ENCODE measurements at places on chromosomes 2 and 18. TPM values are rescaled to one million over a fixed set of nuclear protein-coding genes. Genes with fewer than 3 reads are reported as not detected.

- no peaks in the 10 kb centered on the region for H3K4me1 ChIP-seq
- H3K36me3 ChIP-seq = no peaks in the 10 kb centered on the region
- H3K4me3 ChIP-seq = no peak overlapping the region
These were observed 52.3 kb upstream of the ITGB6 start for GRCh38 chr2:160252278-160252887.

DNA sequence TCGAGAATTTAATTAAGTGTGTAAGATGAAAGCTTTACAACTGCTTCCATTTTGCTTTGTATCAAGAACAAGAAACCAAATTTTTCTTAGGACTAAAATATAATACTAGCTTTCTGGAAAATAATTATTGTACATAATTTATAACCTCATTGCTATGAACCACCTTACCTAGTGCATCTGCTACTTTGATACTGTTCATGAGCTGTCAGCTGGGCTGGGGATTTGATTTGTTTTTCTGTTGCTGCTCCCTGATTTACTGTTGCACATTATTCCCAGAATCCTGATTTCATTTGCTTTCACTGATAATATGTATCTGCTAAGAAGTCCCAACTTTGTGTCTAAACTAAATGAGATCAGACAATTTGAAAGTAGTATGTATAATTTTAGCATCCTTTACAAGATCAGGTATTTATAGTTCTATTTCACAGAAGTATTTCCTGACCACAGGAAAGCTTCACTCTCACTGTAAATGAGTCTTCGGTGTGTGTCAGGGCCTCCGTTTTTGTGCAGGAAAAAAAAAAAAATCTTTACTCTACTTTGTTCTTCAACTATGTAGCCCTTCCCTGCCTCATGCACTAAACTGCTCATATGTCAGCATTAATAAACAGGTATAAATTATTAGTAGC is 105.6 kb upstream of the CCDC150 start:
- no peak overlapping the region for H3K27ac ChIP-seq
- no peaks in the 10 kb centered on the region for H3K36me3 ChIP-seq
- no peak for DNase-seq
- H3K27me3 ChIP-seq = no peaks in the 10 kb centered on the region

DNA sequence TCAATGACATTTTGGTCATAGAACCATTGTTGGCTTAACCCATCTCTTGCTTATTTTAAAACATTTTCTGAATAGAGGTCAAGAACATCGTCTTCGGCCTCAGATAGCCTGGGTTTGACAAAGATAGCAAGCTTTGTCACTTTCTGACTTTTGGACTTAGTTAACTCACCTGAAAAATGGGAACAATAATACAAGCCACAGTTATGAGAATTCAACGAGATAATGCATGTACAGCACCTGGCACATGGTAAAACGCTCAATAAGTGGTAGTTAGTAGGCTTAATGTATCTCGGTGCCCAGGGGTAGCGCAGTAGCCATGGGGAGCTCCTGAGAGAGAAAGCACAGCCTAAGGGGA is 446 bp upstream of the COPS7B start:
- H3K27ac ChIP-seq = peak overlapping the region; percentile 82
- no peak for DNase-seq
- peaks cover 25% of the 10 kb centered on the region for H3K36me3 ChIP-seq
- no peaks in the 10 kb centered on the region for H3K27me3 ChIP-seq
- peaks cover 56% of the 10 kb centered on the region for H3K4me1 ChIP-seq
- peak overlapping the region; percentile 100 for H3K4me3 ChIP-seq

- H3K4me3 ChIP-seq = no peak overlapping the region
- no peak overlapping the region for H3K27ac ChIP-seq
- H3K27me3 ChIP-seq = no peaks in the 10 kb centered on the region
- H3K4me1 ChIP-seq = no peaks in the 10 kb centered on the region
These were observed 142.7 kb upstream of the CREB1 start for GRCh38 chr2:207387001-207387571.

Gene DPP10
- not detected for total RNA-seq

DNA sequence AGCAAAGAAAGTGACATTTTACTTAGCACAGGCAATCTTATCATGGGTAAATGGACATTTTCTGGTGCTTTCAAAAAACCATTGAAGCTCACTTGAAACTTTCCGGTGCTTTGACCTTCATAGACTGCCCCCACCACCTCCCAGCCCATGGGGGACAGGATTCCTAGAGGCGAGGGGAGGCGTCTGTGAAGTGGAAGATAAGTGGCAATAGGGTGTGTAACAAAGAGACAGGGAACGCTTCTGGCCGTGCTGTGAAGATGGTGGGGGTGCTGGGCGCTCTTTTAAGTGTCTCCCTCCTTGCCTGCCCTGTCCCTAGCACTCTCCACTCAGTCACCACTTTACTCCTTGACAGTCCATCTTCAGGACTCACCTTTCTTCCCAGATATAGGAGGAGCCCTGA is 23.4 kb upstream of the GMPPA start:
- no peaks in the 10 kb centered on the region for H3K36me3 ChIP-seq
- H3K4me3 ChIP-seq = no peak overlapping the region
- H3K27ac ChIP-seq = no peak overlapping the region
- H3K27me3 ChIP-seq = no peaks in the 10 kb centered on the region

Gene CXCR1
- 139 TPM for total RNA-seq

Gene SATB2
- 1.9 TPM for total RNA-seq

DNA sequence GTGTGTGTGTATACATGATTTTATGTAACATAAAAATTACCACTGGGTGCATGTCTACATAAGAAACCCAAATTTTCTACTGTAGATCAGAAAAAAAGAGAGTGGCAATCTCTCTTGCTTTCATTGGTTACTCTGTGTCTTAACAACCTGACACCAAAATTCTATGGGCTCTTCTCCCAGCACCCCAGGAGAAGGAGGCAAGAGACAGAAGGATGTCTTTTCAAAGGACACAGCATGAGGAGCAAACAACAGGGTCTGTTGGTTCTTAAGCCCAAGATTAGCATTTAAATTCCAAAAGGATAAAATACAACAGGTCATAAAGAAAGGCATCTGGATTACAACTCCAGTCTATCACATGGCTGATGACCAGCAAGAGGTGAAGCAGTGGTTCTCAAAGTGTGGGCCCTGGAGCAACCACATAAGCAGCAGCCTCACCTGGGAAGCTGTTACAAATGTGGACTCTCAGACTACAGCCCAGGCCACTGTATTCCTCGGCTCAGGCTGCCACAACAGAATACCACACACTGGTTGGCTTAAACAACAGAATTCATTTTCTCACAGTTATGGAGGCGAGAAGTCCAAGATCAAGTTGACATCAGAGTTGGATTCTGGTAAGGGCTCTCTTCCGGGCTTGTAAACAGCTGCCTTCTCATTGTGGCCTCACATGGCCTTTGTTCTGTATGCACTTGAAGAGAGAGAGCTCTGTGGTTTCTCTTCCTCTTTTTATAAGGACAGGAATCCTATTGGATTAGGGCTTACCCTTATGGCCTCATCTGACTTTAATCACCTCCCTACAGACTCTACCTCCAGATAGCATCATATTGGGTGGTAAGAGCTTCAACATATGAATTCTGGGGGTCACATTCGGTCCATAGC is 79.8 kb upstream of the RNF152 start:
- no peaks in the 10 kb centered on the region for H3K36me3 ChIP-seq
- no peaks in the 10 kb centered on the region for H3K4me1 ChIP-seq
- H3K4me3 ChIP-seq = no peak overlapping the region
- peak overlapping the region; percentile 26 for H3K27ac ChIP-seq
- no peak for DNase-seq
- H3K27me3 ChIP-seq = no peaks in the 10 kb centered on the region

DNA sequence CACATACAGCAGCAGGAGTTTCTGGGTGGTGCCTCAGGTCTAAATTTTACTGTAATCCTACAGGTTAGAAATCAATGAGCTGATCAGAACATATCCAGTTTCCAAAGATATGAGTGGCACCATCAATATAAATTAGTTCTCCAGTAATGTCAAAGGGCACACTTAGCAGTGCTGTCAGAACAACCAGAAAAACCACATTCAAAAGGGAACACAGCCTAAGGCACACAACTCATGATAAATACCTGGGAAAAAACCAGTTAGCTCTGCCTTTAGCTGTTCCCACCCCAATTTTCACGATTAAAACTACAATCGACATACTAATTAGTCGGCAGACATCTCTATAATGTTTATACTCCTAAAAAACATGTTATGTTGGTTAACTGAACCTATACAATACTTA is 31.5 kb downstream of the ATP8B1 start:
- no peak for DNase-seq
- no peaks in the 10 kb centered on the region for H3K27me3 ChIP-seq

GRCh38 chr2:4765787-4766530 is 926.2 kb upstream of the SOX11 start:
- no peaks in the 10 kb centered on the region for H3K27me3 ChIP-seq
- DNase-seq = no peak
- no peak overlapping the region for H3K4me3 ChIP-seq
- H3K36me3 ChIP-seq = no peaks in the 10 kb centered on the region
- H3K27ac ChIP-seq = no peak overlapping the region
- H3K4me1 ChIP-seq = no peaks in the 10 kb centered on the region

- H3K4me3 ChIP-seq = no peak overlapping the region
- H3K4me1 ChIP-seq = no peaks in the 10 kb centered on the region
These were observed 90.5 kb upstream of the YWHAQ start for GRCh38 chr2:9721344-9721743.

DNA sequence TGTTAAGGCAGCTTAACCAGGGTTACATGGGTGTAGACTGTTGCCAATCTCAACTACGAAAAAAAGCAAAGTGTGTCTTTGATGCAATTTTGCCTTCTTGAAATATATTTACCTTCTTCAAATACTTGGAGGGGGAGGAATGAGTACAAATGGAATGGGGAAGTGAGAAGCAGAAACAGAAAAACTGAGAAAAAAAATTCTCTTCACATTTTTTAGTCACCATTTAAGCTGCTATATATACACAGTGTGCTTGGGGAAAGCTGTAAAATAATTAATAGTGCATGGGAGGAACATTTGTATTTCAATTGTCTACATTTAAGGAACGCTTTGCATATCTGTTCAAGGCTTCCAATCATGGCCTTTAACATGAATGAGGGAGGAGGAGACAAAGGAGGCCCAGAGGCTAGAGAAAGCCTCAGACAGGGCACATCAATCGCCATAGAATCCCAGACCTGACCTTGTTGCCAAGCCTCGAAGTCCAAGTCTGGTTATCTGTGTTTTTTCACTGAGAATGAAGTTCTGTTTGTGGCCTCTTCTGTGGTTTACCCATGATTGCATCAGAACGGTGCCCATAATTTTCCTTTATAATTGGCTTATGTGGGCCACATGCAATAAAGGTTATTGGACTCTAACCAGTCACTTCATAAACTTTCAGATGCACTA is 158.6 kb downstream of the PIK3C3 start:
- peaks cover 13% of the 10 kb centered on the region for H3K4me1 ChIP-seq
- no peak for DNase-seq
- H3K27me3 ChIP-seq = no peaks in the 10 kb centered on the region
- H3K36me3 ChIP-seq = no peaks in the 10 kb centered on the region
- no peak overlapping the region for H3K4me3 ChIP-seq

Gene ZNF532
- total RNA-seq = 40.0 TPM

GRCh38 chr2:79622508-79622907 is 109.7 kb downstream of the CTNNA2 start:
- no peak for DNase-seq
- H3K4me3 ChIP-seq = no peak overlapping the region

GRCh38 chr18:78773303-78773755 is 206.3 kb upstream of the SALL3 start:
- no peak for DNase-seq
- H3K27me3 ChIP-seq = no peaks in the 10 kb centered on the region
- no peak overlapping the region for H3K27ac ChIP-seq
- no peak overlapping the region for H3K4me3 ChIP-seq

DNA sequence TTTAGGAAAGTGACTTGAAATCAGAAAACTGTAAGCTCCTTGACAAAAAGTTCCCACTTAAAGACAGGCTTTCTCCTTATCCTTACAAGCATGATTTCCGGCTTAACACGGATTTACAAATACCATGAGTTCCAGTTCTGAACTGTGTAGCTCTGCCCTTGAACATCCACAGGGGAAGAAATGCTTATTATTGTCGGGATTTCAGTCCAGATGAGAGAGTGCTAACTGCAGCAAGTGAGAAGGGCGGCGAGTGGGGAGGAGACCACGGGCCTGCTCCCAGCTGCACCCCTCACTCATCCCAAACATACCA is 73.1 kb downstream of the LRRC30 start:
- H3K27ac ChIP-seq = no peak overlapping the region
- H3K36me3 ChIP-seq = no peaks in the 10 kb centered on the region
- no peak for DNase-seq
- no peaks in the 10 kb centered on the region for H3K4me1 ChIP-seq

DNA sequence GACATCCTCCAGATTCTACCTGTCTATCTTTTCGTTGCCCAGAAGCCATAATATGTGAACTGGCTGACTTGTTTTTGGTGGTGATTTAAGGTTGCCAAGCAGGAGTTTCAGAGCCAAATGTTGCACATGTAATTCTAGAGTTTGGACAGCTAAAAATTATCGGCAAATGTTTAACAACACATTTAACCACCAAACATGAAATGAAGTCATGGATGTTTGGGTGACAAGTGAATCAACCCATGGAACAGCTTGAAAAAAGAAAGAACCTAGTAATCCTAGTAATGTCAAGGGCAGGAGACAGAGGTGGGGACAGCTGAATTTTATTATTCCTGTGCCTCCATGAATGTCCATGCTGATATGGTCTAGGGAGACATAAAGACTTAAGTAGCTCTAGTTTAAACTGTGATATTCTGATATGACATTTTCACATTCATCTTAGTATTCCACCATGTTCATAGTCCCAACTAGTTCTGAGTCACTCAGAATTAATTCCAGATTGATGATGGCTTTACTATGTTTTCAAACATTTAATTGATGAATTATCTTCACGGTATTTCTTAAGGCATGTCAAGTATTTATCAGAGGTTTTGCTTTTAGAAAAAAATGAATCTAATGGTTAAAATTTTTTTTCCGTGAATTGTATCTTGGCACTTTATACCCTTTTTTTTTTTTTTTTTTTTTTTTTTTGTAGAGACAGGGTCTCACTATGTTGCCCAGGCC is 101.7 kb downstream of the SOCS6 start:
- no peak overlapping the region for H3K27ac ChIP-seq
- no peaks in the 10 kb centered on the region for H3K36me3 ChIP-seq
- no peaks in the 10 kb centered on the region for H3K4me1 ChIP-seq

Gene NXPH2
- not detected for total RNA-seq

Gene CD8A
- total RNA-seq = 91.8 TPM

DNA sequence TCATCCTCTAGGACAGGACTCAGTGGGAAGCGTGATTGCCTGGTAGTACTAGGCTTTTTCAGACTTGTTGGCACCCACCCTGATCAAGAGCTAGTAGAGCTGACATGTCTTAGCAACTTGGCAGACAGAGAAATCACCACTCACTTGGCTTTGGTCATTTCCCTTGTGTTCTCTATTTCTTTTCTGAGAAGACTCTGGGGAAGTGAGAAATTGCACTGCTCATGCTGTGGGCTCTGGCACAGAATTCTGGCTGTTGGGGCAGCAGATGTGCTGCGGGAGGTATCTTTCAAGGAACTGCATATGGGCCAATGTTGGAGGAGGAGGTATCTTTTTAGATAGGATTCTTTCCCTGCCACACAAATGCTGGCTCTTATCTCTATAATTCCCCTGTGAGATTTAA is 529.1 kb upstream of the MEX3C start:
- no peaks in the 10 kb centered on the region for H3K4me1 ChIP-seq
- no peaks in the 10 kb centered on the region for H3K27me3 ChIP-seq
- no peaks in the 10 kb centered on the region for H3K36me3 ChIP-seq
- H3K4me3 ChIP-seq = no peak overlapping the region
- DNase-seq = no peak

- H3K27me3 ChIP-seq = no peaks in the 10 kb centered on the region
- H3K27ac ChIP-seq = no peak overlapping the region
- peaks cover 10% of the 10 kb centered on the region for H3K36me3 ChIP-seq
- no peak overlapping the region for H3K4me3 ChIP-seq
- peaks cover 16% of the 10 kb centered on the region for H3K4me1 ChIP-seq
These were observed 65.9 kb upstream of the ITM2C start for GRCh38 chr2:230798769-230799399.

GRCh38 chr2:59871830-59872229 is 681.6 kb downstream of the BCL11A start:
- H3K27ac ChIP-seq = no peak overlapping the region
- DNase-seq = no peak
- H3K4me3 ChIP-seq = no peak overlapping the region
- no peaks in the 10 kb centered on the region for H3K27me3 ChIP-seq
